ENCODE measurements at places on chromosomes 7 and 10.
A peak's percentile ranks its signal among the peaks of the same experiment; 100 is the strongest.

DNA sequence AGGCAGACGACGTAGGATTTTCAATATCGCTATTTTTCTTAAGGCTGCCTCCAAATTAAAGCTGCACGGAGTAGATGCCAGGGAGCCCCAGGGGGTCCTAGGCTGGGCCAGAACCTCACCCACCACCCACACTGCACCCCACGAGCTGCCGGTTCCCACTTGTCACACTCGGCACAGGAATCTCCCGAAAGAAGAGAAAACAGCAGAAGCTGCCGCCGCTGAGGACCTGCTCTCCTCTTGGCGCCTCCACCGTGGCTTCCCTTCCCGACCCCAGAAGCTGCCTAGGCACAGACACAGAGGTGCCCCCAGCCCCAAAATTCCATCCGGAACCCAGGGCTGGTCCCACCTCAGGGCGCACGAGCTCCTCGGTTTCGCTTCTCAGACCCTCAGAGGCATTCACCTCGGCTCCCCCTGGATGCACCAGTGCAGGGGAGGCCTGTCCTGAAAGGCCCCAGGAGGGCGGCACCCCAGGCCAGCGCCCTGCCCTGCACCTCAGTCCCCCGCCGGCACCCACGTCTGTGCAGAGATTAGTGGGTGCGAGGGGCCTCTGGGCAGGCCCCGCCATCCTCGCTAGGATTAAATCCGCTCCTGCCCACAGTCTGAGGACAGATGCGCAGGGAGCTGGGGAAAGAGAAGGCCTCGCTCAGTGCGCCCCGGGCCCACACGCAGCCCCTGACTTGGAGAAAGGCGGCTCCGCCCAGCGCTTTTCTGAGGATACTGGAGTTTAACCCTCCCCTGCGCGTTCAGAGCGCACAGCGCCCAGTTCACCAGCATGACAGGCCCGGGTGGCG, 99.2 kb downstream of the PTPRN2 start:
- DNase-seq, result no peak

- DNase-seq, result no peak
Measured at GRCh38 chr10:24278176-24278889, 69.4 kb downstream of the KIAA1217 start.

GRCh38 chr10:84149854-84150253, 10.5 kb downstream of the GHITM start:
- no peak for DNase-seq

- no peak for DNase-seq
Measured at GRCh38 chr10:93680412-93681047, 21.9 kb downstream of the FRA10AC1 start.

GRCh38 chr7:112781558-112781957, 8.6 kb downstream of the TMEM168 start:
- no peak for DNase-seq

GRCh38 chr10:100359030-100359432, 12.0 kb downstream of the SCD start:
- no peak for DNase-seq

DNA sequence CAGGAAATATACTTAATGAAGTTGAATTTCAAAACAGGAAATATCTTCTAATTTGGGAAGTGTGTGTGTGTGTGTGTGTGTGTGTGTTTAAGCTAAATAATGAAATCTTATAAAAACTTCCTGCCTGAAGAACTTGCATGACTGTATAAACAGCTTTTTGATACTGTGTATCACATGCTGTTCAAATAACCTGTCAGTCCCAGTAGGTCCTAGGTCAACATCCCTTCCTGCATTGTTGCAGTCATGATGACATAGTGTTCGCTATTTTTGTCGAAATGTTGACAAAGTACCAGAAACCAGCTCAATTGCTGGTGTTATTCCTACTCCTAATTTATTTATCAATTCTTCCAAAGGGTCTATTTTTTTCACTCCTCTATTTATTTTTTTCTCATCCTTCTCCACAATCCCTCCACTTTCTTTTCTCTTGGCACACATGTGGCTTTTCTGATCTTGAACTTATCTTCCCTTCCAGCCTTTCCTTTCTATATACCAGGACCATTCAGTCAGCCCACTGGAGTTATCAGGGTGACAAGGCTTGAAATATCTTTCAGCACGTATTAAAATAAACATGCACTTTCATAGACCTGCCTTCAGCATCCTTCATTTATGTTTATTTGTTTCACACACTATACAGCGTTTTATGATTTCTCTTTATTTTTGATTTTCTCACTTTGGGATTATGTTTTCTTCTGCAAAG, 115.8 kb downstream of the PLXDC2 start:
- DNase-seq, result no peak

DNA sequence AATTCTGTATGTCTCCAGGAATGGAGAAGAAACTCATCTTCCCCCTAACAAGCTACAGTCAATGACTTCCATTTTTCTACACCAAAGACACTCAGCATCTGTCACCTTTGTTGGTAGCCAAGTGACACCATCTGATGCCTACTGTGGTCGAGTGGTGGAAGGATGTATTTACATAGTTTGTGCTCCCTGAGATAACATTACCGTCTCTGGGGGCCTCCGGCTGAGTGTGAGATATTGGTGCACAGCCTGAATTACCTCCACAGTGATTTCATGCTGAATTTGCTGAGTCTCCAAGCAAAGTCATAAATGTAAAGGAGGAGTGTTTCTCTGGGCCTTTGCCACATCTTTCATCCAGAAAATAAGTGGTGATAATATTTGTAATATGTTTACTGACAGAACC, 114.0 kb downstream of the GRID1 start:
- DNase-seq, result peak; percentile 56

DNA sequence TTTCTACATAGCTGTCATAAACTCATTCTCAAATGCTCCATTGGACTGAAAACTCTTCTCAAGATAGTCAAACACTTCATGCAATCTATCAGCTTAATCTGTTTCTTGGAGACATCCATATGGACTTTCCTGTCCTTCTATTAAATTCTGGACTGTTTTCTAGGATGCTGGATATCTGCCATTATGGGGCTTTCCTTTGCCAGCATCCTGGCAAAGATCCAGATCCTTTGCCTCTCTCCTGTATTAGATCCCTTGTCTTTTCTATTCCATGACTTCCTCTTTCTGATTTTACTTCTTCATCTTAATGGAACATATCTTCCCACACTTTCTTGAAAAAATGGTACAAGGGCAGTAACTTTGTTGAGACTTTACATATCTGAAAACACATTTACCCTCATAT, 35.9 kb upstream of the SKAP2 start:
- no peak for DNase-seq

DNA sequence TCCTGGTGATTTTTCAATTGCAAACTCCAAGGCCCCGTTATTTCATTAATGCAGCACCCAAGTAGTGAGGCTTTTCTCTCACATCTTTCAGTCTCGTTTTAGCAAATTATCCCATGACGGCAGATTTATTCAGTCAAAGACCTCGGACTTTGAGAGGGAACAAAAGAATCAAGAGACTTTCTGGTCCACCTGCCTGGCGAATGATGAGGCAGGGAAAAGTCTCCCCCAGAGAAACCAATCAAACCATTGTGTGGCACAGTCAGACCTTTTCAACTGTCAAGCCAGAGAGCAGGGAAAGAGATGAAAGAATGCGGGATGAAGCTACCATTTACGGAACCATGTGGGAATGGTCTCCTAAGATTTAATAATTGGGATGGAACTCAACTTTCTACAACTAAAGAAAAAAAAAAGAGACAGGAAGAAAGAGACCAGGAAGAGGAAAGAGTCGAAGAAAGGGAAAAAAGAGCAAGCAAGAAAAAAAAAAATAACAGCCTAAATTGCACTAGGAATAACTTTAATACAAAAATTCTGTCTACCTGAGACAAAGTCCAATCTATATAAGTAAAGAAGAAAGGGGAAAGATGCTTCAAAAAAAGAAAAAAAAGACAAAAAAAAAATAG, 22.8 kb downstream of the GLI3 start:
- no peak for DNase-seq

- peak; percentile 83 for DNase-seq
Measured at GRCh38 chr10:103491729-103492364, 1.7 kb upstream of the NEURL1 start.

- no peak for DNase-seq
Measured at GRCh38 chr10:57815949-57816348, 451.7 kb downstream of the IPMK start.

- DNase-seq, result no peak
Measured at GRCh38 chr10:61188101-61188500, 244.1 kb upstream of the RHOBTB1 start.

- peak; percentile 28 for DNase-seq
Measured at GRCh38 chr7:13411636-13412035, 577.8 kb downstream of the ETV1 start.

DNA sequence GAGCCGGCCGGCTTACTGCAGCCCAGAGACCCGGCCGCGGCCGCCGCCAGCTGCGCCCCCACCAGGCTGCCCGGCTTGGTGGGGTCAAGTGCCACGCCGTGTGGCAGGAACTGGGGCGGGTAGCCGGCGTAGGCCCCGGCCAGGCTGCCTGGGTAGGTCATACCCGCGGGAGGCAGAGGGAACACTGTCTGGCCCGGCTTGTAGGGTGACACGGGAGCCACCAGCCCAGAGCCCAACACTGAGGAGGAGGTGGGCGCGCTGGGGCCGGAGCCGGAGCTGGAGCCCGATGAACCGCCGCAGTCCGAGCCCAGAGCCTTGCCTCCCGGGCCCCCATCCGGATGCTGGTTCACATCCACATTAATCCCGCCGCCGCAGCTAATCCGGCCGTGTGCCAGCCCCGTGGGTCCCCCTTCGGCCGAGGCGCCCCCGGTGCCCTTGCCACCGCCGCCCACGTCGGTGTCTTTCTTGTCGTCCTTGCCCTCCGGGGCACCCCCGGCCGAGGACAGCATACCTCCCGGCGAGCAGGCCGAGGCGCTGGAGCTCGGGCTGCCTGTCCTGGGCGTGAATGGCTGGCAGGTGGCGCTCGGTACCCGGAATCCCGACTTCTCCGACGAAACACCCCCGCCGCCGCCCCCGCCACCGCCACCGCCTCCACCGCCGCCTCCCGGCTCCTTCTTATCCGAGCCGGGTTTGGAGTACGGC, 2.0 kb downstream of the ZNF503 start:
- peak; percentile 84 for DNase-seq

DNA sequence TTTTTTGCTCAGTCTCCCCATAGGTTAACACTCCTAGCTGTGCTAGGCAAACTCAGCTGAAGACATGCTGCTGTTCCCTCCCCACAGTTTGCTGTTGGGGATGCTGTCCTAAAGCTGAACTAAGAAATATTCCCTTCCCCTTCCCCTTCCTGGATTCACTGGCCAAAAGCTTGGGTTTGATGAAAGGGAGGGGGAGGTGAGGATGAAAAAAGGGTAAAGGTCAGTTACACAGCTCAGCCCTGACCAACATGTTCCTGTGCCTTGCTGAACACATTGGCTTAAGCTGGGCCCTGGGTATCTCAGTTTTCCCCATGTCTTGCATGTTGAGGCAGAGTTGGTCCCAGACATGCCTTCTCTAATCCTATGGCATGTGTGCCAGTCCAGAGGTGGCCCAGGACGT, 15.3 kb downstream of the CCM2 start:
- no peak for DNase-seq

Measured in glutamatergic neuron (in vitro differentiated cells).